ENCODE measurements at places on chromosomes 1 and 21.

GRCh38 chr21:17821121-17821520 is 2.0 kb upstream of the C21orf91 start:
- DNase-seq: no peak

GRCh38 chr21:34807881-34808568 is 139.2 kb downstream of the CLIC6 start:
- peak; percentile 97 for DNase-seq

GRCh38 chr1:150544204-150544603 is 5.0 kb upstream of the ADAMTSL4 start:
- peak; percentile 73 for DNase-seq

GRCh38 chr1:6600410-6601048 is 2.1 kb downstream of the KLHL21 start:
- DNase-seq: peak; percentile 58

DNA sequence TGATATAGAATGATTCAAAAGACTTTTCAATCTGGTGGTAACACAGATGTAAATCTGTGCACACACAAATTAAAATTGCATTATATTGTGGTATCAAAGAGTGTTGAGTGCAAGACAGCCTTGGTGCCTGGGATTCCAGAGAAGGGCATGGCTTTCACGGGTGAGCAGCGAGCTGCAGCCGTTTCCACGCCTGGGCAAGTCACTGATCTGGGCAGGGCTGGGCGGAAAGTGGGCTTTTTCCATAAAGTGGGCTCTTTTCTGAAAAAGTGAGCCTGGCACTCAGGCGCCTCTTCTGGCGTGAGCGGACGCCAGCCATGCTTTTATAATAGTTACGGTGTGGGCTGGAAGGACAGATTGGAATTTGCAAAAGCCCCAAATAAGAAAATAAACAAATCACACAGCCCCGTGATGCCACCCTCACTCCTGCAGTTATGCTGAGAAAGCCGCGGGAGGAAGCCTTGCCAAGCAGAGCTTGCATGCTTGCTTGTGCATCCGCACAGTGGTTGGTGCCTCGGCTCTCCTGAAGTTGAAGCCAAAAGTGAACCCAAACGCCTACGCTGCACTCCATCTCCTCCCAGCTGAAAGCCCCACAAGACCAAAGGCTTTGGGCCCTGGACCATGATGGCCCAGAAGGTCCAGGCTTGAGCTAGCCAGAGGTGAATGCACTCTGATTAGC is 7.1 kb upstream of the C1orf115 start:
- no peak for DNase-seq

DNA sequence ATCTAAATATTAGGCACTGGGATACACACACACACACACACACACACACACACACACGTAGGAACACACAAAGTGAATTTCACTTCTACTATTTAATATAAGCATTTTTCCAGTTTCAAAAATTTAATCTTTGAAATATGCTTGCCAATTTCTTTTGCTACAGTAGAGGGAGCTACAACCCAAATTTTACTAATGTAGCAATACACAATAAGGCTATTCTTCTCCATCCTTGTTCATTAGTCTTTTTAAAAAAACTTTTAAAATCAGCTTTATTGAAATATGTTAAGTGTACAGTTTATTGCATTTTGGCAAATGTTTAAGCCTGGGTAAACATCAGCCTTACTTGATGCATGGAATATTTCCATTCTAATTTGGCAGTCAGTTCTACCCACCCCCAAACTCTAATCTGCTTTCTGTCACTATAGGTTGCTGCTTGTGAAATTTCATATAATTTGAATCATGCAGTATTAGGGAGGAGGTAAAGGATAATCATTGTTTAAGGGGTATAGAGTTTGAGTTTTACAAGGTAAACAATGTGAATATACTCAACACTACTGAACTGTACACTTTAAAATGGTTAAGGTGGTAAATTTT is 93.0 kb upstream of the TENT5C start:
- peak; percentile 58 for DNase-seq

GRCh38 chr21:42363312-42363711 is 3.0 kb downstream of the TFF1 start:
- no peak for DNase-seq

GRCh38 chr1:204685236-204686006 is at the start of gene LRRN2:
Gene LRRN2 (minus strand): TSS chr1:204685738. CDS start chr1:204619992, 65,746 bp downstream.
- DNase-seq: peak; percentile 36

GRCh38 chr1:18182398-18183160 is 75.0 kb downstream of the IGSF21 start:
- DNase-seq: peak; percentile 64

DNA sequence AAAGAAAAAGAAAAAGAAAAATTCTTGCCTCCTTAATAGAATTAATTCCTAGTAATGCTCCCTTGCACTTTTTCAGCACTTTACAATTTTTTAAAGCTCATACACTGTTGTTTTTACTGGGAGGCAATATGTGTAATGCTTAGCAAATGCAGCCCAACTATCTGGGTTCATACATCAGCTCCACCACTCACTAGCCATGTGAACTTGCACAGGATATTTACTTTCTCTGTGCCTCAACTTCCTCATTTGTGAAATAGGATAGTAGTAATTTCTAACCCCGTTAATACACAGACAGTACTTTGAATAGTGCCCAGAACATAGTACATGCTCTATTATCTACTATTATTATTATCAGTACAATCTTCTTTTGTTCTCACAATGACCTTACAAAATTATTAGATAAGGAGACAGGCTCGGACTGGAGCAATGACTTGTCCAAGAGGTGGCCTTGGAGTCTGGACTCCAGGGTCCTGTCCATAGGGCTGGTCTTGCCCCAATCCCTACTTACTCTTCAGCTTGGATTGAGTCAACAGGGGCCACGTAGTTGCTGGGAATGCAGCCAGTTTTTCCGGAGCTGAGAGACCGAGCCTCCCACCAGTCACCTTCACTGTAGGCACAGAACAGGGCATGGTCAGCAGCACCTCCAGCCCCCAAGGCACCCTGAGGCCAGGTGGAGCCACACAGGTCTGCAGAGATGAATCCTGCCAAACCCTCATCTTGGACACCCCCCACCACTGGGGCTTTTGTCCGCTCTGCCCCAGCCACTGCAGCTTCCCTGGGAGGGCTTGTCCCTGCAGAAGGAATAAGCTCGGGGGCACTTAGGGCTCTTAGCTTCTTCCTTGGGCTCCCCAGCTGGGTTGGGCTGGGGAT is 13.7 kb downstream of the FGR start:
- DNase-seq: peak; percentile 75

DNA sequence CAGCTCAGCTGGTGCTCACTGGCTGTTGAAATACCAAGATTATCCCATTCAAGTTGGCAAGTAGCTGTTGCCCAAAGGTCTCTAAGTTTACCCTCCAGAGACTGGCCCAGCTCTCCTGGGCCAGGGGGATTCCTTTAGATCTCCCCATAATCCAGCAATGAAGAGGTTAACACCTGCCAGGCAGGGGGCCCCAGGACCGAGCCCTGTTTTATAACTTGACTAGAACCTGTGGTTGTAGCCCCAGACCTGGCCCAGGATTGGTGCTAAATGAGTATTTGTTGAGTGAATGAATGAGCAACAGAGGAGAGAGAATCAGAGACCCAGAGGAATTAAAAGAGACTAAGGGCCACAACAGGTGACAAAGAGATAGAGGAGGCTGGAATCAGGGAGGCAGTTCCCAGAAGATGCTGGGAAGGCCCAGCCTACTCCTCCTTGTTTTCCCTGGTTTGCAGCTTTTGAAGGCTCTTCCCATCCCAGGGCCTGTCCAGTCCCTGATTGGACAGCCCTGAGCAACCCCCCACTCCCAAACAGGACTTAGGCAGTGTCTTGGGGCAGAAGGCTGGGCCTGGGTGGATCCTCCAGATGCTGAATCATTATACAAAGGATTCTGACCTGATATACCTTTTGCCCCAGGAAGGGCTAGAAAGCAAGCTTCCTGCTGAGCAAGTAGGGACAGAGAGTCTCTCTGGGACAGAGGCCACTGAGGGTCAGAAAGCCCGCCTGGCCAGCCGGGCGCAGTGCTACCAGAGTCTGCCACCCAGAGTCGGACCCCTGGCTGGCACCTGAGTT is 2.4 kb upstream of the RHBG start:
- no peak for DNase-seq

DNA sequence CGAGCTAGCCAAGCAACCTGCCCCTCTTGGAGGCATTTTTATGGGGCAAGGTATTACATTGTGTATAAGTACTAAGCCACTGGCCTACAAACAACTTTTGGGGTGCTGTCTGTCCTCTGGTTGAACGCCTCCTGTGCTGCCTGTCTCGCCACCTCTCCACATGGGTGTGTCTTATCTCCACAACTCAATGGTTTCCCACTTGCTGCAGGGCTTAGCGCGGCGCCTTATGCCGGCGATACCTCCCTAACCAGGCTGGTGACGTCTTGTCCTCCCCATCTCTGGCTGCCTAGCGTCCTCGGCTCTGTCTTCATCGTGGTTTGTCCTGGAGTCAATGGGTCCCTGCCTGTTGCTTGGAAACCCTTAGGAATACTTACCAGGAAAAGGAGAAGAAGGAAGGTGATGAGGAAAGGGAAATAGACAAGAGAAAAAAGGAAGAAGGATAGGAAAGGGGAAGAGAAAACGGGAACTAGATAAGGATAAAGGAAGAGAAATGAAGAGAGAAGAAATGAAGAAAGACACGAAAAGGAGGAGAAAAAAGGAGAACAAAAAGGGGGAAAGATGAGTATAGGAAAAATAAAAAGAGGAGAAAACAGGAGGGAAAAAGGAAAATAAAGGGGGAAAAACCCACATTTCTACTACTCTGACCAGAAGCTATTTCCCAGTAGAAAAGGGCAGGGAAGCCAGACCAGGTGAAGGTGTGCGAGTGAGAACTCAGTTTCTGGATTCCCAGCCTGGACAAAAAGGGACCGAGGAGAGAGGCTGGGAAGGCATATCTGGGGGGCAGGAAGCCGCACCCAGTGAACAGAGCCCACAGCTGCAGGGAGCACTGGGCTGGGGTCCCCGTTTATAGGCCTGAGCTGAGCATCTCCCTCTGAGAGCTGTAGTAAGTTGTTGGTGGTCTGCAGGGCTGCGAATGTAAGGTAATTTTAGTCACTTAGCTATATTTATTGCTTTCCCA is 86.2 kb downstream of the CLIC6 start:
- no peak for DNase-seq

DNA sequence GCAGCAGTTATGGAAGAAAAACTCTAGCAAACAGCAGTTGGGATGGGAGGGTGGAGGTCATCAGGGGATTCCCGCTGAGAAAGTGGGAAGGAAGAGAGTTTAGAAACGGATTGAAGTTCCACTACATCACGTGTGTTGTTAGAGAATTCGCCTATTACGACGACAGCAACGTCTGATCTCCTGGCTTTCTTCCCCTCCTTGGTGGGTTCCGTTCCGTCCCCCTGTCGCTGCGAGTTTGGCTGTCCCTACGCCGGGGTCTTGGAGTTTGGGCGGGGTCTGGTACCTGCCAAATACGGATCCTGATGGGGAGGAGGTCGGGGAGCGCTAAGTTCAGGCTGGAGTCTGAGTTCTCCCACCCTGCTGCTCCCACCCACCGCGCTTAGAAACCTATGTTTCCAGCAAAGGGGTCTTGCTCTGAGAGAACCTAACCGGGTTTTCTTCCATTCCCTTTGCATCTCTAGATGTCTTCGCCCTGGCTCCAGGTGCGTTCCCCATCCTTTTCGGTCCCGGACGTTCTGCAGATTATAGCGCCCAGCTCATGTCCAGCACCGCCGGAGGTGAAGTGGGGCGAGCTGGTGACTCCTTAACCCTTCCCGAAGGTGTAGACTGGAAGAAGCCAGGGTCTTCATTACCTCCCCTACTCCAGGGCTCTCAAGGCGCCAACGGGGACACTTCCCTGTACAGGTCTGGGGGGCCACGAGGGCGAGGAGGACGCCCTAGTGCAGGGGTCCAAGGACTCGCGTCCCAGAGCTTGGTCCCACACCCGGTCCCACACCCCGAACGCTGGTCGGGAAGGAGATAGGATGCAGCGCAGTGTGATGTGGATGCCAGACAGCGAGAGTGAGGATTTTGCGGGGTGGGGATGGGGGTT is 641 bp upstream of the KCNK2 start:
- peak; percentile 58 for DNase-seq

- DNase-seq: no peak
Measured at GRCh38 chr1:95325349-95325748, 91.3 kb downstream of the RWDD3 start.

- DNase-seq: peak; percentile 88
Measured at GRCh38 chr1:7667625-7668218, 103.4 kb upstream of the VAMP3 start.

GRCh38 chr21:24050231-24050630 is 1557.0 kb downstream of the MRPL39 start:
- DNase-seq: no peak

- DNase-seq: peak; percentile 68
Measured at GRCh38 chr1:226862890-226863289, 7.5 kb upstream of the PSEN2 start.

DNA sequence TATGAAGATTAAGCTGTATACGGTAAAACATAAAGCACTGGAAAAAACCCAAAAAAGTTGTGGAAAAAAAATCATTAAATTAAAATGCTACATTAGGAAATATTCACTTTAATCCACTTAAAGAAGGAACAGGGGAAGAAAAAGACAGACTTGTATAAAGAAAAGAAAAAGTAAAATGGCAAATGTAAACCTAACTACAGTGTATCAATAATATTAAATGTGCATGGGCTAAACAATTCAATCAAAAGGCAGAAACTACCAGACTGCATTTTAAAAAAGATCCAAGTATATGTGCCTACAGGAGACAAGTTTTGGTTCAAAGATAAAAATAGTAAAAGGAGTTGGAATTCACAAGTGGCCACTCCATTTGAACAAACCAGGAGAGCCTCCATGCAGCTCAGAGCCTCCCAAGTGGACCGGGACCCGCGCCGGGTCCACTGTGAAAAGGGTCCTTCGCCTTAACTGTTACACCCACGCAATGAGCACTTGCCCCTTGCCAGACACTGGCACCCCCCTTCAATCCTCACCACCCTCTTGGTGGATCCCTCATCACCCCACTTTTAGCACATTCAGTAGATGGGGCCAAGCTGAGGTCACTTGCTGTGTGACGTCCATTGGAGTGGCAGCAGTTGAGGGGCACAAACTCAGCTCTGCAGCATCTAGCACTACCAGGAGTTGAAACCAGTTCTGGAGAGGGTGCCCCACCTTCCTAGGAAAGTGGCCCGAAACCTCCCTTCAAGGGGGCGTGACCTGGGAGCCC is 898 bp downstream of the C1orf174 start:
- DNase-seq: peak; percentile 48

GRCh38 chr1:227654431-227654830 is 80.7 kb downstream of the JMJD4 start:
- DNase-seq: no peak

GRCh38 chr1:241947354-241947753 is 10.2 kb upstream of the BECN2 start:
- DNase-seq: no peak
